ENCODE measurements at places on chromosomes 11 and 22. TPM values are rescaled to one million over a fixed set of nuclear protein-coding genes. Genes with fewer than 3 reads are reported as not detected.

Gene LDLRAD3
- polyA plus RNA-seq: 4.1 TPM

Gene KRTAP5-6
- not detected for polyA plus RNA-seq

Gene KLHL35
- polyA plus RNA-seq: 0.11 TPM

Gene POU2AF1
- 0.07 TPM for polyA plus RNA-seq

Gene RTN4R
- 1.8 TPM for polyA plus RNA-seq

Gene ANGPTL5
- 0.10 TPM for polyA plus RNA-seq

Gene APOA5
- polyA plus RNA-seq: not detected

Gene MMP8
- not detected for polyA plus RNA-seq

Gene OR52E1
- not detected for polyA plus RNA-seq

Gene SCGB1A1
- polyA plus RNA-seq: not detected

Gene OR2D3
- not detected for polyA plus RNA-seq

Gene NRIP3
- 0.23 TPM for polyA plus RNA-seq

Gene DGAT2
- 15.8 TPM for polyA plus RNA-seq

Gene MACROD1
- polyA plus RNA-seq: 287 TPM

Gene FOLR3
- polyA plus RNA-seq: not detected

Gene RPS6KA4
- 15.0 TPM for polyA plus RNA-seq

Gene OR52E8
- not detected for polyA plus RNA-seq

Gene TRABD
- 32.9 TPM for polyA plus RNA-seq

Gene PRG3
- polyA plus RNA-seq: not detected

Gene OR52I2
- polyA plus RNA-seq: not detected

Gene DCPS
- polyA plus RNA-seq: 8.1 TPM

Gene NNMT
- 76.3 TPM for polyA plus RNA-seq

Gene TBX10
- polyA plus RNA-seq: not detected

Gene KREMEN1
- polyA plus RNA-seq: 25.2 TPM

Gene APOL2
- 44.7 TPM for polyA plus RNA-seq

Gene HBD
- polyA plus RNA-seq: not detected

Gene DNAJB13
- not detected for polyA plus RNA-seq
